Activated CD4-positive, CD25-positive, alpha-beta regulatory T cell (primary cell): ENCODE measurements at places on chromosomes 5 and 9.

DNA sequence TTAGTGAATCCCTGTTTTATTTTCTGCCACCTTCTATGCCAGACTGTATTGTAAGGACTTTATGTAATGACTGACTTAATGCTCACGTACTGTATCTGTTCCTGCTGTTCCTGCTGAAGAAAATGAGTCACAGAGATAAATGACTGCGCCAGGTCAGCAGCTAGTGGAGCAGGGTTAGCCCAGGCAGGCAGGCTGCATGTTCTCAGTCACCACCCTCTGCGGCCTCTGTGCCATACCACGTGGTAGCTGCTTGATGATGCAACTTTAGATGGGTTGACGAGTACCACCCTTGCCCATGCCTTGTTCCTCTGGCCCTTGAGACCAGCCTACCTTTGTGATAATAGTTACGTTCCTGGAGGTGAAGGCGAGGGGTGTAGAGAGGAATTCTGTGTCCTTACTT is 161.9 kb downstream of the TRIO start:
- no peak for DNase-seq

GRCh38 chr5:170553218-170553617 is 49.4 kb downstream of the KCNIP1 start:
- DNase-seq: no peak

DNA sequence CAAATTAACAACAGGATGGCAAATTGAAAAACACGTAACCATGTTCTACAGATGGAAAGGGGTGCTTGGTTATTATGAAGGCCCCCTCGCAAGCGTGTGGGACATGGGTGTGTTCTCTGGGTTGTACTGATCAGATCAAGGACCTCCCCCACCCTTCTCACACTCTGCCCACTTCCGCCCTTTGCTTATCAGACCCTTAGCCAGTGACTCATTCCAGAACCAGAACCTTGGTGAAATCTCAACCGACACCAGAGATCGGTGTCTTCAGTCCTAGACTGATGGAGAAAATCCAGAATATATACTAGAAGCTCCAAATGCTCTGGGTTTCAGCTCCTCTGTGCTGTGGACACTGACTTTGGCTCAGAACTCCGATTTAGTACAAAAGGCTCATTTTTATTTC is 64.9 kb downstream of the PTTG1 start:
- DNase-seq: peak; percentile 42

DNA sequence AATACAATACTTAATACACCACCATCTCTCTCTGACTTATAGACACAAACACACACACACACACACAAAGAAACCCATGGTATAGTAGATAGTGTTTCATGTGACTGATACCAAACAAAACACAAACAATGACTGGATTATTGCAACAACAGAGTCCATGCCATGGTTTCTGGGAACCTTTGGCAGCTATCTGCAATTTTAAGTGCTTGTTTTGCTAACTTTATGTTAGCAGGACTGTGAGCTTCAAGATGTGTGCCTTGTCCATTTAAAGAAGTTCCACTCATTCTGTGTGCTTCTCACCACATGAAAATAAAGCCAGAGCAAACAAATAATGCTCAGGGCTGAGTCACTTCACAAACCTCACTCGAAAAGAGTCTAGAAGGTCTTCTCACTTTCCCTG is 15.1 kb upstream of the LURAP1L start:
- no peak for DNase-seq

GRCh38 chr5:91007251-91007650 is 375.9 kb downstream of the ARRDC3 start:
- no peak for DNase-seq

DNA sequence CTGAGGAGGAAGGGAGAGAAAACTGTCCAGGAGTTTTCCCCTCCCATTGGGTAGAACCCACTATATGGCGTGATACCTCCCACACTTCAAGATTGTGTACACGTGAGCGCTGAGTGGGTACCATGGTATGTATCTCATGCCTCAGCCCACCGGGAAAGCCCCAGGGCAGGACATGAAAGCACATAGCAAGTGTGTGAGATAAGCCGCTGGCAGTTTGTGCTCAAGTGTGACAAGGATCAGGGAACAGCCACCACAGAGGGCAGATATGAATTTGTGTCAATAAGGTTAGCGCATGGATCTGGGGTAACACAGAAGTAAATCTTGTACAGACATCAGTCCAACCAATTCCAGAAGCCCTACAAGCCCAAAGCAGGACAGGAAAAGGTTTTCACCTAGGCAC is 42.6 kb upstream of the NAA35 start:
- DNase-seq: no peak

GRCh38 chr5:74232276-74232675 is 408.3 kb downstream of the ENC1 start:
- DNase-seq: no peak

GRCh38 chr5:31598640-31599611 is 40.0 kb upstream of the PDZD2 start:
- no peak for DNase-seq

DNA sequence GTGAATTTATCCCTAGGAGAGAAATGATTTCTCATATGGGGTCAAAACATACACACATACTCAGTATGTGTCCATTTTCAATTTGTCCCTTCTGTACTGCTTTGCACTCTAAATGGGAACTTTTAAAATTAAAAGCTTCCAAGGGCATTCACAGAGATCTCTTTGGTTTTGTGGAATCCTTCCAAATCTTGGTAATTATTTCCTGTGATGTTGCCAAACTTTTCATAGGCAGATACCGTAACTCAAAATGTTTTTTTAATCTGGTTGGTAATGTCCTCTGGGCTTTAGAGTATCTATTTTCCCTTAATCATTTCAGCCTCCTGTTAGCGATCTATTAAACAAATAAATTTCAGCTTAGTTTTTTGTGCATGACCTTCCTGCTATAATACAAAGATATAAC is 282.4 kb downstream of the ARHGEF28 start:
- DNase-seq: no peak

- DNase-seq: no peak
Observed at GRCh38 chr5:82861701-82862100, 215.5 kb downstream of the TMEM167A start.

- DNase-seq: no peak
Observed at GRCh38 chr9:133334161-133334560, 1.8 kb downstream of the SURF6 start.

DNA sequence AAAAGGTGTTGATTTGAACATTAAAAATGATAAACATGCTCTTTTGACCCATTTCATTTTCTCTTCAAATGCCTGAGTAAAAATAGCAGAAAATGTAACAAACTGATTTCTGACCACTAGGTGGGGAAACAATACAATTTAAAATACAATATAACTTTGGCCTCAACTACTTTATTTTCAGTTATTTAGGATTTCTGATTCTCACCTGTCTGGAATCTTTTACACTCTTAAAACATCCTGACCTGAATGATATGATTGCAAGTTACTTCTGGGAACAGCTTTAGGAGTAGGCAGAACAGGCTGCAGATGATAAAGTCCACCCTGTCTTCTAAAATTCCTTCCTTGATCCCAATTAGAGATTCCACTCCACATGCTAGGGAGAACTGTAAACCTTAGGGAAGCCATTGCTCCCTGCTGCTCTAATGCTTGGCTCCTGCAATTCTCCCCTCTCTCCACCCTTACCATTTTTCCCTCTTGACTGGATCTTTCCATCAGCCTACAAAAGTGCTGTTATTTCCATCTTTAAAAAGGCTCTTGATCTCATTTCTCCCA is 70.3 kb downstream of the FYB1 start:
- no peak for DNase-seq

DNA sequence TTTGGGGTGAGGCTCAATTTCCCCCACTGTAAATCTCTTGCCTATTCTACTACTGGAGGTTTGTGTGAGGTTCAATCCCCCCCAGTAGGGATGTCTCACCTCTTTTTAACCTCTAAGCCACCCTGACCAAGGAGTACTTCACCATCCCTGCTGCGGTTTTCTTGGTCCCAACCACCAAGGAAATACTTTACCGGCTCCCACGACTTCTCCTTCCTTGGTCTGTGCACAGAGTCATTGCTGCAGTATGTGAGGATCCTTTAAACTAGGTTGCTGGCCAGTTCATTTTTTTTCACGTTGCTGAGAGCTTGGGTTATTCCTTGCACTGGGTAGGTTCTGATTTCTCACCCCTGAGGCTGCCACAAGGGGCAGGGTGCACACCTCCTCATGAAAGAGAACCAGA is 22.5 kb upstream of the HMGCS1 start:
- no peak for DNase-seq

DNA sequence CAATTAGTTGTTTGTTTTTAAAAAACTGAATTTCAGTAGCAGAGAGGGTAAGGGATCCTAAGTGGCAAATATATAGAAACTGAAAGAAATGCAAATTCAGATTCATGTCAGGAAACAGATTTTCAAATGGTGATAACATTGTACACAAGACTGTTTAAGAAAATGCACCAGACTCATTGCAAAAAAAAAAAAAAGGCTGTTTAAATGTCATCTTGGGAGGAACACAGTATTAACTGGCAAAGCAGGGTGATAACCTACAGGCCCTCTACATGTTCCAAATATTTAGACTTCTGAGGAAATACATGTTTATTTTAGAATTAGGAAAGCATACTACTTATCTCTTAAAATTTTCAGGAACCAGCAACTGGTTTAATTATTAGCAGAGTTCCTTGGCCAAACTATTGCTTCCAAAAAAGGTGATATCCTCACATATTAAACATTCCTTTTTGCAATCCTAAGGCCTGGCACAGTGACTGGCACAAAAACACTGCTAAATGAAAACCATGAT is 114.5 kb downstream of the TSSK1B start:
- DNase-seq: no peak

DNA sequence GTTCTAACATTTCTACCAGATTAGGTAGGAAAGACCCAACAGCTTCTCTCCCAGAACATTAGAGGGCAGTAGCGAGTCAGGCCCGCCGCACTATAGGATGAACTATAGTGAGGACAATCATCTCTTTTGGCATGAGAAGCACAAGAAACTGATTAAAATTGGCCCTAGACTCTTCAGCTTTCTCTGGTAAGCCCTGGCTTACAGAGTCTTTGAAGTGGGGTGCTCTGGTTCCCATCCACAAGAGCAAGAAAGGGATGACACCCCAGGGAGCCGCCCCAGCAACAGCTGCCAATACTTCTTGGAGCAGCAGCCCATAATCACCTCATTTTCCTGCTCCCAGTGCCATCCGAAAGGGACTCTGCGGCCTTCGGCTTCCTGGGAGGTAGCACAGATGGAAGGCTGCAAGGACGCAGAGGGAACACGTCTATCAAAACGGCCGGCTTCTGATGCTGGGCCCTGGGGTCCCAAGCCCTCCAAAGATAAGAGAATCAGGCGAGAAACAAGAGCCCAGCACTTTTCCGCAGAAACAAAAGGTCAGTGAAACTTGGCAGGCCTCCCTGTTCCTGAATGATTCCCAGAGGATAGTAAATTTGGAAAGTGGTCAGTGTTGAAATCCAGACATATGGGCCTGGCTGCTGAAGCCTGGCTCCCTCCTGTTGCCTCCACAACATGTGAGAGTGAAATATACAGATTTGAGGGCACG is 69.3 kb downstream of the HSD17B3 start:
- no peak for DNase-seq

DNA sequence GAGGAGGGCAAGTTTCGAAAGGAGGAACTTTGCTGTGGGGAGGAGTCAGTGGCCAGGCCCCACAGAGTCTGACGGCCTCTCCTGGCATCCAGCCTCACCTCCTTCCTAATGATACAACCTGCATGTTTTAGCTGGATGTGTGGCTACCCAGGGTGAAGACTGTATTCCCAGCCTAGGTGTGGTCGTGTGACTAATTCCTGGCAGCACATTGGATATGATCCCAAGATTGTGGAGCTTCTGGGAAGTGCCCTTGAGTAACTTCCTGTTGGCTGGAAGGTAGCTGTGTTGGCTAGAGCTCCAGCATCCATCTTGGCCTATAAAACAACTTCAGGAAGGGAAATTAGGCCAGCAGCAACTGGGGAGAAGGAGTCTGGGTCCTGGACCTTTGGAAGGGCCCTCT is 19.0 kb upstream of the LPCAT1 start:
- no peak for DNase-seq
